ENCODE measurements at places on chromosomes 3 and 15.

GRCh38 chr15:65087411-65087810 is 10.9 kb downstream of the KBTBD13 start:
- no peak for DNase-seq
- H3K4me1 ChIP-seq, result no peaks in the 10 kb centered on the region
- H3K27me3 ChIP-seq, result no peaks in the 10 kb centered on the region
- H3K36me3 ChIP-seq, result no peaks in the 10 kb centered on the region
- H3K4me3 ChIP-seq, result no peak overlapping the region
- H3K27ac ChIP-seq, result no peak overlapping the region

DNA sequence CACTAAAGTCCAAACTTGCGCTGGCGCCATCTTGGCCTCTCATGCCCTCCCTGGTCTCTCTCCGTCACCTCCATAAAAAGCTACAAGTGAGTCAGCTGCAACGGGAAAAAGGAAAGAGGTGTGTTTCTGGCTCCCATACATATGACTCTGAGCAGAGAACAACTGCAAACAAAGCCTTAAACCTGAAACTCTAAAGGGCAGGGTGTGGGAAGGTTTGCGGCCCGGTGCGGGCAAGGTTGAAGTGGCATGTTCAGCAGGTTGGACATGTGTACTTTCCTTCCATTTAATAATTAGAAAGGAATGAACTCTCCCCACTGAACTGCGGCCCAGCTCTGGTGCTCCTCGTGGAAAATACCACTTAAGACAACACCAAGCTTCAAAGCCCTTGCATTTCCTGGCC is 59.0 kb upstream of the PPARG start:
- H3K4me1 ChIP-seq, result no peaks in the 10 kb centered on the region
- no peaks in the 10 kb centered on the region for H3K27me3 ChIP-seq
- H3K36me3 ChIP-seq, result no peaks in the 10 kb centered on the region

GRCh38 chr3:4821338-4821737 is 157.9 kb upstream of the BHLHE40 start:
- no peaks in the 10 kb centered on the region for H3K36me3 ChIP-seq
- H3K4me3 ChIP-seq, result no peak overlapping the region
- DNase-seq, result no peak
- H3K27ac ChIP-seq, result no peak overlapping the region

GRCh38 chr15:87345961-87346360 is 910.6 kb downstream of the NTRK3 start:
- no peak for DNase-seq
- H3K4me1 ChIP-seq, result no peaks in the 10 kb centered on the region
- H3K4me3 ChIP-seq, result no peak overlapping the region
- no peaks in the 10 kb centered on the region for H3K27me3 ChIP-seq
- no peak overlapping the region for H3K27ac ChIP-seq

DNA sequence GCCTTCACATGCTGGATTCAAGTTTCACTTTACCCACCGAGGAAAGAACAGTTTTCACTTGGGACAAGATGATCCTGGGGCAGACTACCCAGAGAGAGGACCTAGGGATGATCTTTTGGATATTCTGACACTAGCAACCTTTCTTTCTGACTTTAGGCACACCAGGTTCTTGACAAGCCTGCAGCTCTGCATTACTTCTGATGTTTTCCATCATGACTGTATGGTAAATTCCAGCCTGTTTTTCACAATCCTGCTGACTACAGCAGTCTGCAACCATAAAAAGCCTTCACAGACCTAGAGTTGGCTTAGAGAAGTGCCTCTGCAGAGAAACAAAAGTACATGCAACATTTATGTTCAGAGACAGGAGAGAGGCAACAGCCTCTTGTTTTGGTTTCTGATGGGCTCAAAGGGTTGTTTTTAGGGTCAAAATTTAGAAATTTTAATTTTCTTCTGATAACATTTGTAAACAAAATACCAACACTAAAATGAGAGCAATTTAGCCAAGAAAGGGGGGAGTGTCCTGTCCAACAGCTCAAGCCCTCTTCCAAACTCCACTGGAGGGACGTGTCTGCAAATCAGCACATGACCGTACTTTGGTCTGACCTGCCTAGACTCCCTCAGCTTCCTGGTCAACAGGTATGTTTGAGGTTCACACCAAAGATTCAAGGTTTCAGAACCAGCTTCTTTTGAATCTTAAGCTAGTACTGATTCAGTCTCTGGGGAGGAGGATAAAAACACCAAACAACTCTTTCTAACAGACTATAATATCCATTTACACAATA is 799 bp downstream of the ABI3BP start:
- H3K36me3 ChIP-seq, result no peaks in the 10 kb centered on the region
- H3K27me3 ChIP-seq, result no peaks in the 10 kb centered on the region
- peak overlapping the region; percentile 62 for H3K27ac ChIP-seq
- no peak for DNase-seq

DNA sequence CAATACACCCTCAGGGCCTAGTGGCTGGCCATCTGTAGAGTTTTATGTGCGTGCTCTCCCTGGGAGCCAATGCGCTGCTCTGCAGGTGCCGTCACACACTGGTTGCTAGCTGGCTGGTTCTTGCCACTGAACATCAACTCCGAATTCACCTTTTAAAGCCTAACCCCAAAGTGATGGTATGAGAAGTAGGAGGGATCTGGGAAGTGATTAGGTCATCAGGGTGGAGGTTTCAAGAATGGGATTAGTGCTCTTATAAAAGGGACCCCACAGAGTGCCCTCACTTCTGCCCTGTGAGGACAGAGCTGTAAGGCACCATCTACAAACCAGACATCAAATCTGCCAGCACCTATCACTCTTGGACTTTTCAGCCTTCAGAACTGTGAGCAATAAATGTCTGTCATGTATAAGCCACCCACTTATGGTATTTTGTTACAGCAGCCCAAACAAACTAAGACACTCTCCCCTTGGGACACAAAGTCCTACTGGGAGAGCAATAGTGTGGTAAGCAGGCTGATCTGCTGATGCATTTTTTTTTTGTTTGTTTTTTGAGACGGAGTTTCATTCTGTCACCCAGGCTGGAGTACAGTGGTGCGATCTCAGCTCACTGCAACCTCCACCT is 20.3 kb downstream of the RGMA start:
- H3K27ac ChIP-seq, result no peak overlapping the region
- DNase-seq, result no peak
- H3K27me3 ChIP-seq, result no peaks in the 10 kb centered on the region
- no peaks in the 10 kb centered on the region for H3K4me1 ChIP-seq

- DNase-seq, result no peak
- H3K36me3 ChIP-seq, result no peaks in the 10 kb centered on the region
- H3K4me3 ChIP-seq, result no peak overlapping the region
Measured at GRCh38 chr3:124318656-124319055, 326.7 kb upstream of the ROPN1 start.

GRCh38 chr3:4552811-4553210 is 59.7 kb downstream of the ITPR1 start:
- no peak overlapping the region for H3K27ac ChIP-seq
- H3K36me3 ChIP-seq, result no peaks in the 10 kb centered on the region
- H3K4me3 ChIP-seq, result no peak overlapping the region
- no peaks in the 10 kb centered on the region for H3K4me1 ChIP-seq
- no peaks in the 10 kb centered on the region for H3K27me3 ChIP-seq

GRCh38 chr3:72591522-72592421 is 256.5 kb downstream of the SHQ1 start:
- DNase-seq, result no peak
- H3K27me3 ChIP-seq, result no peaks in the 10 kb centered on the region
- no peak overlapping the region for H3K27ac ChIP-seq
- H3K4me1 ChIP-seq, result no peaks in the 10 kb centered on the region
- H3K36me3 ChIP-seq, result no peaks in the 10 kb centered on the region
- H3K4me3 ChIP-seq, result no peak overlapping the region

DNA sequence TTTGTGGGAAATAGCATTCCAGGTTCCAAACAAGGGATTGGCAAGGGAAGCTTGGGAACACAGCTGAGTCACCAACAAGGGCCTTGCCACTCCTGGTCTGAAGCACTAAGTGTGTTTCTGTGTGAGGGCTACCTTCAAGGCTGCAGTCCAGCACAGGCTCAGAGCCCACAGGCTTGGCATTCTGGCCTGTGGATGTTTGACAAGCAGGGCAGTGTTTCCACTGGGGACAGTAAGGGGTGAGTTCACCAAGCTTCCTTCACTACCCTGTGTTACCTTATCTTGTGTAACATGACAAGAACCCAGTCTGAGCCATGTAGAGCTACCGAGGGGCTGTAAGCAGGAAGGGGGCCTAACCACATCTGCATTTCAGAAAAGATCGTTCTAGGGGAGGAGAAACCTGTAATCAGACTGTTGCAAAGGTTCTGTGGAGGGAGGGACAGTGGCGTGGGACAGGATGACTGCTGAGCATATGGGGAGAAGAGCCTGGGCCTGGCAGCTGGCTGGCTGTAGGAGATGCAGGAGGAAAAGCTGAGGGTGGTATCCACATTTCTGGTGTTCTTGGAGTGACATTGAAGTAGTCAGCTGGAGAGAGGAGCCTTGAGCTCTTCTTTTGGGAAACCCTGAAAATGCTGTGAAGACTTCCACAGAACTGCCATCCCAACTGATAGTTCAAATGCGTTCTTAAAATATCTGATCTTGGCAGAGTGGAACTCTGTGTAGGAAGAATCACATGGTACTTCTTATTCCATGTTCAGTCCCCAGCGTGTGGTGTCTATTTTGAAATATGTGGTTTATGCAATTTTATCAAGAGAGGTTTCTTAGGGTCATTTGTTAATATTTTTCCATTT is 61.3 kb downstream of the CTDSPL start:
- H3K27me3 ChIP-seq, result no peaks in the 10 kb centered on the region
- no peaks in the 10 kb centered on the region for H3K36me3 ChIP-seq
- H3K4me3 ChIP-seq, result no peak overlapping the region
- peak; percentile 41 for DNase-seq
- H3K27ac ChIP-seq, result peak overlapping the region; percentile 23
- H3K4me1 ChIP-seq, result peaks cover 34% of the 10 kb centered on the region

DNA sequence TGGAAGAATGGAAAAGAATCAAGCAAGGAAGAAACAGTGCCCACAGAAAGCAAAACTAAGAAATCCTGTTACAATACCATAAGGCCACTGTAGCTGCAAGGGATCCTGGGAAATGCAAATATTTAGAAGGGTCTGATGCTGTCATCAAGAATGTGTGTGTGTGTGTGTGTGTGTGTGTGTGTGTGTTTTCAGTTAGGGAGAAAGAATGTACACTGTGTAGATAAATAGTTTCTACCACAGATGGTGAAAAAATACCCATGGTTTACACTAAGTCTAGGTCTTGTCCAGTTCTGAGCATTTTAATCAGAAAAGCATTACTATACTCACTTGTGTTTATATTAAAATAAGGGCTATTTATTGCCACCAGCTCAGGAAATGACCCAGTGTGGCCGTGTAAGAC is 355.0 kb downstream of the RBMS3 start:
- no peaks in the 10 kb centered on the region for H3K36me3 ChIP-seq
- H3K27me3 ChIP-seq, result no peaks in the 10 kb centered on the region
- no peak for DNase-seq
- H3K27ac ChIP-seq, result no peak overlapping the region
- no peaks in the 10 kb centered on the region for H3K4me1 ChIP-seq
- no peak overlapping the region for H3K4me3 ChIP-seq

- H3K27me3 ChIP-seq, result peaks cover 32% of the 10 kb centered on the region
- peak; percentile 95 for DNase-seq
- H3K27ac ChIP-seq, result no peak overlapping the region
- peak overlapping the region; percentile 51 for H3K4me3 ChIP-seq
- peaks cover 8% of the 10 kb centered on the region for H3K4me1 ChIP-seq
Measured at GRCh38 chr3:158097593-158098308, 8.5 kb downstream of the SHOX2 start.

DNA sequence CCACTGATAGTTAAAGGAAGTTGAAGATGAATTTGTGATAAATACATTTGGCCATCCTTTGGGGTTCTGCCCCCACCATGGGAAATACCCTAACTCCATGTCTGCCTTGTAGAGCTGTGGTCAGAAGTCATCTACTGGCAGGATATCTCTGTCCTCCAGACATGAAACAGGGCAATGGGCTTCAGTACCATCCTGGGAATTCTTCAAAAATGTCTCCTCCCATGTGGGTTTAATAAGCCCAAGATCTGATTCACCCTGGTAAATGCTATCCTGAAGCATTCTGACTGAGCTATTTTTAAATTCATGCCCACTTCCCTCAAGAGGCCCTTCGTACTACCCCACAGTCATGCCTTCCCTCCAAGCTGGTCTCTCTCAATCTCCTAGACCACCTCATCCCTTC is 113.7 kb upstream of the SLC25A36 start:
- H3K36me3 ChIP-seq, result no peaks in the 10 kb centered on the region
- DNase-seq, result no peak
- no peaks in the 10 kb centered on the region for H3K4me1 ChIP-seq
- H3K4me3 ChIP-seq, result no peak overlapping the region
- H3K27ac ChIP-seq, result no peak overlapping the region

GRCh38 chr3:109900783-109901182 is 563.4 kb upstream of the DPPA4 start:
- no peak overlapping the region for H3K4me3 ChIP-seq
- no peaks in the 10 kb centered on the region for H3K27me3 ChIP-seq
- H3K4me1 ChIP-seq, result no peaks in the 10 kb centered on the region
- no peak overlapping the region for H3K27ac ChIP-seq
- DNase-seq, result no peak

DNA sequence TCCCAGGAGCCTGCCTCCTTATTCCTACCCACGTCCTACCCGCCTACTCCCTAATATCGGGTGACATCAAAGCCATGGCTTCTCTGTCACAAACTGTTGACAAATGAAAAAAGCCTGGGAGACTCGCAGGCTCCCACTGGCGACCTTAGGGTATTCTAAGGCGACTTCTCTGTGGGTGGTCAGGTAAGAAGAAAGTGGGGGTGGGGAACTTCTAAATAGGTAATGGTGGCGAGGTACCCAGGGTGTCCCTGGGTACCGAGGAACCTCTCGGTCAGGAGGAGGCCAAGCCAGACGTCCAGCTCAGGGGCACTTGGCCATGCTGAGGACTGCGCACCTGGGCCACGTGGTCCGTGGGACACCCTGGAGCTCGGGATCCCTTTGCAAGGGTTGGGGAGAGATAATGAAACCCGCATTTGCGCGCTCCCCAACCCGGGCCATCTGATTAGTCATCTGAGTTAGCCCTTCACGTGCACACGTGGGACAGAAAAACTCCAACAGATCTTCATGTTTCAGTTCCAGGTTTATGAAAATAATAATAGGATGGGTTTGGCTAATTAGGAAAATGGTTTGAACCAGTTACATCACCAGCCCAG is 78.2 kb downstream of the NR2F2 start:
- H3K4me3 ChIP-seq, result no peak overlapping the region
- no peaks in the 10 kb centered on the region for H3K36me3 ChIP-seq
- peaks cover 7% of the 10 kb centered on the region for H3K4me1 ChIP-seq
- no peak for DNase-seq
- no peaks in the 10 kb centered on the region for H3K27me3 ChIP-seq

- H3K27ac ChIP-seq, result no peak overlapping the region
- no peak for DNase-seq
- H3K27me3 ChIP-seq, result no peaks in the 10 kb centered on the region
Measured at GRCh38 chr15:70636540-70637165, 126.7 kb downstream of the UACA start.

GRCh38 chr15:45349623-45350022 is 28.7 kb downstream of the GATM start:
- H3K36me3 ChIP-seq, result no peaks in the 10 kb centered on the region
- peaks cover 19% of the 10 kb centered on the region for H3K4me1 ChIP-seq
- H3K27ac ChIP-seq, result no peak overlapping the region
